Fibroblast of lung (primary cell): ENCODE measurements at places on chromosomes 7 and 10.

GRCh38 chr10:80917636-80918035 is 379.9 kb downstream of the SH2D4B start:
- DNase-seq, result no peak

DNA sequence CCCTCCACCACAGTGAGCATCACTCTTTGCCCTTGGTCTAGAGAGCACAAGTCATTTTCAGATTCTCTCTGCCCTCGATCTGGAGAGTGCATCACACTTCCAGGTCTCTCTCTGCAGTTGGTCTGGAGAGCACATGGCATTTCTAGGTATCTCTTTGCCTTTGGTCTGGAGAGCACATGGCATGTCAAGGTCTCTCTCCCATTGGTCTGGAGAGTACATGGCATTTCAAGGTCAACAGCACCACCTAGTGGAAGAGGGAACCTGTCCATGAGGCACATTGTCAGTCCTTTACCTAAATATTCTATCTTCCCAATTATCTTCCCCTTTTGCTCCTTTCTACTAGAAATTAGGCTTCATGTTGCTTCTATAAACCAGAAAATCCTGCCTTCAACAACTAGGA is 1139.4 kb downstream of the XPNPEP1 start:
- peak; percentile 60 for DNase-seq

DNA sequence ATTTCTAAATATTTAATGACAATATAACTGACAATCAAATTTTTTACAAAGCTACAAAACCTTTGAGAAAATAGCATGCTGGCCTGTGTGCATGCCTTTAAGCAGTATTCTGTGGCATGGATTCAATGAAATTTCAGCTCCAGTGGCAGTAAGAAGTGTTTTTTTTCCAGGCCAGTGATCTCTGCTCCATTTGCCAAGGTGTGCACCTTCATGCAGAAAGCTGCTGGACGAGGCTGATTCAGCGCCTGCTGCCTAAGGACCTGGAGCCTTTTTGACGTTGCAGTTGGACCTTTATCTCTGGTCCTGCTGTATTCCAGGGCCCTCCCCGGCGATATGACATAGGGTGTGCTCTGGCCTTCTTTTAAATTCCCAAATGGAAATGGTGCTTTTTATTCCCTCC is 26.6 kb downstream of the VWC2 start:
- DNase-seq, result no peak

GRCh38 chr10:33706746-33707145 is 372.3 kb upstream of the NRP1 start:
- DNase-seq, result peak; percentile 38

DNA sequence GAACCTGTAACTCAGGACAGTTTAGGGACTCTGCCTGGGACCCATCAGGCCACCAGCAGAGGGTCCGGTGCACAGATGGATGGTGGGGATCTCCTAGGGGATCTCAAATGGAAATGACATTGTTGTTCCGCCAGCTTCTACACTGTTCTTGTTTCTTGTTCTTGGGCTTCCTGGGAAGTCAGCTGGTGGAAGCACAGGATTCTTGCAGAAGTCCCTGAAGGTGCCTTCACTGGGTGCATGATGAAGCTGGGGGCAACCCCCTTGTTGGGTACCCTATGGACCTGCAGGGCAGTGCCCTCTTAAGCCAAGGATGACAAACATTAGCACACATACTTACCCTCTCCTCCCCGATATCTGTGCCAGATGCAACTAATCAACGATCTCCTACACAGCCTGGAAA is 18.6 kb downstream of the SFTPD start:
- no peak for DNase-seq

DNA sequence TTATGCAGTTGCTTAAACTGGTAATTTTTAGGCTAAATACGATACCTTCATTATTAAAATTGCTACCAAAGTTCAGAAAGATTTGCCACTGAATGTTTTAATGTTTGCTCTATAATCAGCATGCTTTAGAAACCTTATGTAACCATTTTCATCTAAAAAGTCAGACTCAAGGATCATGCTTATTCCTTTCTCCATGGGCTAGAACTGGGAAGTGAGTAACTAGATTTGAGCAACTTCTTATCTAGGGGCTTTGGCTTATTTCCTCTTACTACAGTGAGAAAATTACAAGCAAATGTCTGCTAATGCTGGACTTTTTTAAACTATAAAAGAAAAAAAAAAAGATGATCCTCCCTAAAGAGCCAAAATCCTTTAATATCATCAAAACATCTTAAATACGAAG is 215.9 kb downstream of the CRPPA start:
- DNase-seq, result no peak

GRCh38 chr7:122468945-122469344 is 164.4 kb upstream of the FEZF1 start:
- DNase-seq, result no peak

GRCh38 chr10:132145521-132146185 is 41.1 kb upstream of the DPYSL4 start:
- no peak for DNase-seq

- no peak for DNase-seq
Observed at GRCh38 chr10:70615784-70616522, 13.4 kb upstream of the PRF1 start.

GRCh38 chr7:101555921-101556275 is 73.2 kb downstream of the MYL10 start:
- DNase-seq, result no peak

DNA sequence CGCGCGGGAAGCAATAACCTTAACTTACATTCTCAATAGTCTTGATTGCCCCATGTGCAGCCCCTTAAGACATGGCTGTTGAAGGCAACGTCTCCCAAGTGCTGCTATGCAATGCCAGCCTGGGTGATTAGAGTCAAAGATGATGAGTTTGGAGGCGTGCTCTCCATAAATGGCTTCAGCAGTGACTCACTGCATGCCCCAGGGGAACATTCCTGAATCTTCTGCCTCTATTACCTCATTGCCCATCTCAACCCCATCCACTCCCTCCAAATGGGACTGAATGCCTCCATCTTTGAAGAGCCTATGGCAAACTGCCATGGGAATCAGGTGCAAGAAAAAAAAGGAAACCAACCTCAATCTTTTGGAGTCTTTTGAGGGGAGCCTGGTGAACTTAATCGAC is 282.8 kb downstream of the SNX10 start:
- DNase-seq, result no peak

DNA sequence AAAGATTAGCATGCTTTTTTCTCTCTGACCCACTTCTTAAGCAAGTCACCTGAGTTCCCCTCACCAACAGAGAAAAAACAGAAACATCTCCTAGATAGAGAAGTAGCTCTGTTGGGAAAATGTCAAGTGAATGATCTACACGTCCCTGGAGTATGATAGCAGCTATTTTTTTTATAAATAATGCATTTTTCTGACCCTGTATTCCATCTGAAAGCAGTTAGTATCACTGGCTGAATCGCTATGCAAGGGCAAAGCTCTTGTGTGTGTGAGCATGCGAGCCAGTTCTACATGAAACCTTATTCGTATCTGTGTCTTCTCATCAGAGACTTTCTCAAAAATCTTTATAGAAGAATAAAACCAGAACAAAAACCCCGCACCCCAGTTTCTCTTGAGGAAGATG is 8.2 kb downstream of the ANKMY2 start:
- peak; percentile 11 for DNase-seq

GRCh38 chr7:82821037-82821436 is 341.6 kb downstream of the PCLO start:
- DNase-seq, result no peak

GRCh38 chr10:30386801-30387588 is 37.9 kb upstream of the MTPAP start:
- no peak for DNase-seq

DNA sequence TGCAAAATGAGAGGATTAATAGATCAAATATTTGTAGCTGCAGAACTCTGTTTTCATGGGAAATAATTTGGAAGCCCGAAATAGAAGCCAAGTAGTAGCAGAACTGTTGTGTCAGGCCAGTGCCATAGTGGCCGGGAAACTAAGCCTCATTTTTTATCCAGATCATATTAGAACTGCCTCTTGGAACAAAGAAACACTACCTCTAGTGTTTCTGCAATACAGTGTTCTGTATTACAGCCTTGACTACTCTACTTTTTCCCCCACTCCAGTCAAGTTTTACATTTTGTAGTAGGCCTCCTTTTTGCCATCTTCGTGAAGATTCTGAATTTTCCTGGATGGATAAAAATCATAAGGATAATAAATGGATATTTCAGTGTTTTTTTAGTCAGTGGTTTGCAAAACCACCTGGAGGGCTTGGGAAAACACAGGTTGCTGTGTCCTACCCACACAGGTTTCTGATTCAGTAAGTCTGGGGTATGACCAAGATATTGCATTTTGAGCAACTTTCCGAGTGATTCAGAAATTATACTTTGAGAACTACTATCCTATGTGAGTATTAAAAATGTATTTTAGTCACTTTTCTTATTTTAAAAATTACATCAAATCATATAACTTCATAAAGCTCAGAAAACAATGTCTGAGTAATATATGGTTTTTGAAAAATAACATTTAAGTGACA is 326.2 kb upstream of the KAT6B start:
- peak; percentile 6 for DNase-seq

DNA sequence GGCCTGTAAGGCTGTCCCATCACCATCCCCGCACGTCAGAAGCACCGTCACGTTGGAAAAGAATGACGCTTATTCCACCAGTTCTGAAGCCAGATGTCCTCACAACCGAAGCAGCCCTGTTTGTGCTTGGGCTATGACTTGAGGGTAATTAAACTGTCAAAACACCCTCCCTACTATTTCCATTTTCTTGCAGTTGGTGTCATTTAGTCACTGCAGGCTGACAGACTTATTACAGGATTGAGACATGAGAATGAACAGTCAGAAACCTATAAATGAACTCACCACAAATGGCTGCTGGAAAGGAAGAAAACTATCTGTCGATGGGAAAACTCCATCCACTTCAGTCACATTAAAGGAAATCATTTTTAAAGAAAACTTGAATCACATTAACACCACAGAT is 85.3 kb downstream of the VOPP1 start:
- no peak for DNase-seq

GRCh38 chr7:207418-208129 is 15.2 kb downstream of the FAM20C start:
- DNase-seq, result no peak

GRCh38 chr10:90695915-90696676 is 161.7 kb downstream of the HTR7 start:
- no peak for DNase-seq

GRCh38 chr10:123642293-123642692 is 23.9 kb upstream of the GPR26 start:
- DNase-seq, result no peak

DNA sequence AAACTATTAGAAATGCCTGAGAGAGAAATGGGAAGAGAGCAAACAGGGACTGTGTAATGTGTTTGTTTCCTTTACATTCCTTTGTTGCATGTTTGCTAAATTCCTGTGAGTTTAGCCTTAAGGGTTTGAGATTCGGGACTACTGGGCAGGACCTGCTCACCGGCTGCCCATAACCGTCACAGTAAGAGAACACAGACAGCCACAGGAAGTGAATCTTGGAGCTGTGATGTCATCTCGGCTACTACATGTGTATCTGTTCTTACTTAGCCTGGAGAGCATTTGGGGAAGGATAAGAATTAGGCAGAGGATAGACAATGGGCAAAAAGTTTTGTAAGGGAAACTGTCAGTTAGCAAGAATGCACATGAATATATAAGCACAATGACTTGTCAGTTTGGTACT is 485.1 kb upstream of the KLF6 start:
- DNase-seq, result peak; percentile 71

DNA sequence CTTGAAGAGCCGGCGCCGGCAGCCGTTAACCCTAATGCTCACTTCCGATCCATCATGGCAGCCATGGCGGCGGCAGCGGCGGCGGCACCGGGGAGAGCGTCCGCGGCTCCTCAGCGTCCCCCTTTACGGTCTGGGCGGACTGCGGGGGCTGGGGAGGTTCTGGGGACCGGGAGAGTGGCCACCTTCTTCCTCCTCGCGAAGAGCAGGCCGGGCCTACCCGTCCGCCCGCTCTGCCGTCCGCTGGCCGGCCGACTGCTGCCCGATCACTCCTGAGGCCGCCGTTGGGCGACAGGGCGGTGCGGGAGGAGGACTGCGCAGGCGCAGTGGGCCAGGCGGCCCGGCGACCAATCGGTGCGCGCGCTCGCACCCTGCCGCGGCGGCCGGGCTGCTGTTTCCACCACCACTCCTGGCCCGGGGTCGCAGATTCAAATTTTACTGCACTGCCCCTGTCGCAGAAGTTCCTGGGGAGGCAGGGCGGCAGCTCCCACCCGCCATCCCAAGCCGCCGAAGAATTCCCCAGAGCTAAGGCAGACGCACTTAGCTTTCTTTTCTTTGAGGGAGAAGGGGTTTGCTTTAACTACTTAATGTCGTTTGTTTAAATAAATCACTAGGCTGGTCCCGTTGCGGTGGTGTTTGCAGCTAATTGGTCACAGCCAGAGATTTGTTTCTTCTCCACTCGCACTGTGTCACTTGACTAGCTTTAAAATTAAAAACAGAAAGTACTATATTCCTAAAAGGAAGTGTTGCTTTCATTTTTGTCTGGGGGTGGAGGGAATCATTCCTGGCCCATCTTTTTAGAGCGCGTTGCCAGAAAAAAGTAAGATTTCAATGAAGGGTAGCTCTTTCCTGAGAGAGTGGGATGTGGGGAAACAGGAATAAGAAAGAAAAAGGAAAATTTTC is at the start of gene KIF5B:
Gene KIF5B (minus strand): TSS at position 290 of the 900 bp plus-strand sequence. CDS start 452 bp downstream, outside the sequence.
- DNase-seq, result peak; percentile 85

- DNase-seq, result no peak
Observed at GRCh38 chr10:11276449-11276990, 258.8 kb downstream of the CELF2 start.

GRCh38 chr7:32587411-32587948 is 92.2 kb downstream of the AVL9 start:
- DNase-seq, result peak; percentile 87

DNA sequence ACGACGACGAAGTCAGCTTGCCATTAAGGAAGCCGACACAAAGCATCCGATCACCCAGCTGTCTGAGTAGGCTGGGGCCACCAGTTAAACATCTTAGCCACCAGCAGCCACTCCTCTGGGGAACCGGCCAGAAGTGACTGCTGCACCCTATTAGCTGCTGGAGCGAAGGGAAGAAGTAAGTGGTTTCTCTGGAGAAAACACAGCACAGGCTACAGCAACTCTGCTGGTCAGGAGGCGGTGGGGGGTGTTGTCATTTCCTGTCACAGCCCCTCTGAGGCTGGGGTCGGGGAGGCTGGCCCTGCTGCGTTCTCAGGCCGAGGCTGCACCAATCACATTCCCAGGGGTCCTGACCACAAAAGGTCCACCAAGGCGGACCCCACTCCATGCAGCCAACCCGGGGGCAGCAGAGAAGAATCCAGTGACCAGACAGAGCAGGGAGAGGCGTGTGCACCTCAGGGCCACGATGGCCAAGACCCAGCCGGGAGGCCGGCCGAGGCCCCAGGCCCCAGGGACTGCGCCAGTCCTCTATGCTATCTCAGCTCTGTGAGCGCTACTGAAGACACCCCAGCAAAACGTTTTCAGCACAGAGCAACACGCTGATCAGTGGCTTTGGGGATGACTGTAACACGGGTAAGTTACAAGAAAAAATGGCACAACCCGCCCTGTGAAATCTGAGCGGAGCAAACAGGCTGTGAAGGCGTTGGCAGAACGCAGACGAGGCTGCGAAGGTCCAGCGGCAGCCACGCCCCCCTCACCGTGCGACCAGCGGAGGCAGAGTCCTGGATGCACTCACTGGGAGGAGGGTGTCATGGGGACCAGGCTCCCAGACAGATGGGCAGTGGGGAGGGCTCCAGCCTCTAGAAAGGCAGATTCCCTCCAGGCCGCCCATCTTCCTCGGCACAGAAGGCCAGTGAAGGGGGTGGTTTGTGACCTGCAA is 24.8 kb downstream of the STK32C start:
- no peak for DNase-seq

GRCh38 chr7:14321947-14322346 is 332.5 kb upstream of the ETV1 start:
- DNase-seq, result no peak

- DNase-seq, result peak; percentile 11
Observed at GRCh38 chr7:133109816-133110215, 27.9 kb upstream of the CHCHD3 start.

- peak; percentile 65 for DNase-seq
Observed at GRCh38 chr7:130907439-130907838, 173.4 kb upstream of the KLF14 start.
